D341Med (cell line): ENCODE measurements at places on chromosomes 4 and X.

DNA sequence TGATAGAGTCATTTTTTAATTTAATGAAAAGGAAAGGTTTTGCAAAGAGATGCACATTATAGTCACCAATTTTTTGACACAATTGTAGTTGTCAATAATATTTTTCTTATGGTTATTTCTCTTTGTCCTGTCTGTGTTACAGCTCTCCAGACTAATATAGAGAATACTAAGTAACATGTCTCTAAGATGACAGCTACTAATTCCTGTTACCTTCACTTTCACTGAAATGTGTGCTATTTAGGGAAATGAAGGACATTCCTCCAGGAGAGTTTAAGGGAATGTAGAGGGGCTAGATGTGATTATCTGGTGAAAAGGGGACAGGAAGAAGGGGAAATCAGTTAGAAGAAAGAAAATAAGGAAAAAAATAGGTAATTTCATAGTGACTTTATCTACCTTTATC lies 1.4 kb downstream of the KLHL5 start:
- no peak for DNase-seq

DNA sequence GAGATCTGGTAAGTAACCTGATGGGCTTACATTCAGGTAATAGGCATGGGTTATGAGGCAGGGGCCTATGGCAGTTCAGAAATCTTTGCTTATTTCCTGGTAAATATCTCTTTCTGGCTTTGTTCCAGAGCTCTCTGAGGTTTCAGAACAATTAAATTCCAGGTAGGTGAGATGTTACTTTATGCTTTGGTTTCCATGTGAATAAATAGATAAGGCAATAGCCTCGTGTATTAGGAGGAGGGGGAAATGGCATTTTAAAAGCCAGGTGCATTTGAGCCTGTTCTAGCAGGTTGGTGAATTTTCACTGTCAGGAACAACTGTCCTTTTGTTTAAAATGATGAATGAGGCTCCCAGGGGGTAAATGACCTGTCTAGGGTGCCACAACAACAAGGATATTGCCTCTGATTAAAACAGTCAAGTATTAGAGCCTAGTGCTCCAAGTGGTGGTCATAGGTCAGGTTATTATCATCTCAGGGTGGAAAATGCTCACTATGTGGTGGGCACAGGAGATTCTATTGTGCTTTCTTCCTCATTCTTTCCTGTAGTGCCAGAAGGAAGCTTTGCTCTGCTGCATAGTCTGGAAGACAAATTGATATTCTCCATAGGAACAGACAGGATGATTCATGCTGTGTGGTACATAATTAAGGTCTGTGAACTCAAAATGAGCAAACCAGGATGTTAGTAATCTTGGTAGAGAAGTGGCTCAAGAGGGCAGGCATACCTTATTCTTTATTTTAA lies 296.2 kb downstream of the INPP4B start:
- no peak for DNase-seq

GRCh38 chr4:1601852-1602654 lies 82.1 kb downstream of the FAM53A start:
- no peak for DNase-seq

- no peak for DNase-seq
Measured at GRCh38 chr4:171130256-171130801, 682.9 kb upstream of the GALNTL6 start.

- no peak for DNase-seq
Measured at GRCh38 chrX:31590581-31591114, 518.8 kb upstream of the FTHL17 start.

GRCh38 chrX:45952030-45952429 lies 593.2 kb downstream of the ZNF674 start:
- no peak for DNase-seq

DNA sequence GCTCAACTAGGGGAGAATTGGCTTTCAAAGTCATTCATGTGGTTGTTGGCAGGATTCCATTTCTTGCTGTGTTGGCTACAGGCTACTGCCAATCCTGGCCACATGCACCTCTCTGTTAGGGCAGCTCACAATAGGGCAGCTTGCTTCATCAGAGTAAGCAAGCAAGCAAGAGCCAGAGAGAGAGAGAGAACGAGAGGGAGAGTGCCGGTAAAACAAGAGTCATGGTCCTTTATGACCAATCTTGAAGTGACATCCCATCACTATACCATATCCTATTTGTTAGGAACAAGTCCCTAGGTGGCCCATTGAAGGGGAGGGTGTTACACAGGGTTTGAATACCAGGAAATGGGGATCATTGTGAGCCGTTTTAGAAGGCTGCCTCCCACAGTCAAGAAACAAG lies 33.0 kb upstream of the TLR2 start:
- DNase-seq = no peak

- DNase-seq = no peak
Measured at GRCh38 chrX:26922278-26922677, 540.9 kb downstream of the PPP4R3C start.

DNA sequence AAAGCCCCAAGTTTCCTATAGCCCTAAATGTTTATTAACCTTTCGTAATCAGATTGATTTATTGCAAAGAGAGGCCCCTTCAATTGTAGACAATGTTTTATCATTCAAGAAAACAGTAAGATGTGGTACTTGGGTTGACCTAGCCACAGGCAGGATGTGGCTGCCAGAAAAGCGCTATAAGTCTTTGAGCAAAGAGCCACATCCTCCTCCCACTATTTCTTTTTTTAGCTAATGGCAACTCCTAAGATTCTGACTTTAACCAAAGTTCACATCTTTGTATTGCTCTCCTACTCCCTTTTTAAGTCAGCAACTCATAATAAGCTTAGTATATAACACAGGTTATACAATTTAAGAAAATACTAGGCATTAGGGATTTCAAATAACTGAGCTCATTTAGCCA lies 70.7 kb upstream of the PPP3CA start:
- no peak for DNase-seq

DNA sequence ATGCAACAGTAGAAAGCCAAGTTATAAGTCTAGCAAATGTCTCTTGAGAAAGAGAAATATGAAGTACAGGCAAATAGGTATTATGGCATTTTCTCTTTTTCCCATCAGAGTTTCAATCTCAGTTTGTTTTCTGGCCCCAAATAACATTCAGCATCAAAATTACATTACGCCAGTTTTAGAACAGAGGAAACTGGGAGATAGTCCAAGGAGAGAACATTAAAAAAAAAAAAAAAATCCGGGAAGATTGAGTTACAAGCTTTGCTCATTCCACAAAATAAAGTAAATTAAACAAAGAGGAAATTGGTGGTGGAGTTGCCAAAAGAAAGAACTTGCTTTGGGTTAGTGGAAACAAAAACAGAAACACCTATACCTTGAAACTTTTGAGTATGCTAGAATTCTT lies 50.4 kb upstream of the IL13RA2 start:
- DNase-seq = no peak

GRCh38 chr4:97038146-97038516 lies 1105.1 kb downstream of the STPG2 start:
- no peak for DNase-seq

- DNase-seq = no peak
Measured at GRCh38 chrX:44970709-44971108, 97.7 kb downstream of the KDM6A start.

DNA sequence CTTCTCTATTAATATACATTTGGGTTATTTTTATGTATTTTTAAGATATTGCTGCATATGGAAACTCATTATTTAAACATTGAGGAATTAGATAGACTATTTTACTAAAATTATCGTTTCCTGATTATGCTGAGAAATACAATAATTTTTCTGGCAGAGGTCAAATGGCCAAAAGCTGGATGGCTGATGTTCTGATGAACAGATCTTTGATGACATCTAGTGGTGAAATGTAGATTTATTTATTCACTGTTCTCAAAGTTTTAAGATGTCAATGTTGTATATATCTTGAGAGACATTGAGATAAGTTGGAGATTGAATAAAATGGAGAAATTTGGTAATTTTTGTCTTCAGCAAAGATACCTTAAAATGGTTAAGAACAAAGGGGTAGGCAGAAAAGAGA lies 96.2 kb downstream of the UGT8 start:
- peak; percentile 20 for DNase-seq

DNA sequence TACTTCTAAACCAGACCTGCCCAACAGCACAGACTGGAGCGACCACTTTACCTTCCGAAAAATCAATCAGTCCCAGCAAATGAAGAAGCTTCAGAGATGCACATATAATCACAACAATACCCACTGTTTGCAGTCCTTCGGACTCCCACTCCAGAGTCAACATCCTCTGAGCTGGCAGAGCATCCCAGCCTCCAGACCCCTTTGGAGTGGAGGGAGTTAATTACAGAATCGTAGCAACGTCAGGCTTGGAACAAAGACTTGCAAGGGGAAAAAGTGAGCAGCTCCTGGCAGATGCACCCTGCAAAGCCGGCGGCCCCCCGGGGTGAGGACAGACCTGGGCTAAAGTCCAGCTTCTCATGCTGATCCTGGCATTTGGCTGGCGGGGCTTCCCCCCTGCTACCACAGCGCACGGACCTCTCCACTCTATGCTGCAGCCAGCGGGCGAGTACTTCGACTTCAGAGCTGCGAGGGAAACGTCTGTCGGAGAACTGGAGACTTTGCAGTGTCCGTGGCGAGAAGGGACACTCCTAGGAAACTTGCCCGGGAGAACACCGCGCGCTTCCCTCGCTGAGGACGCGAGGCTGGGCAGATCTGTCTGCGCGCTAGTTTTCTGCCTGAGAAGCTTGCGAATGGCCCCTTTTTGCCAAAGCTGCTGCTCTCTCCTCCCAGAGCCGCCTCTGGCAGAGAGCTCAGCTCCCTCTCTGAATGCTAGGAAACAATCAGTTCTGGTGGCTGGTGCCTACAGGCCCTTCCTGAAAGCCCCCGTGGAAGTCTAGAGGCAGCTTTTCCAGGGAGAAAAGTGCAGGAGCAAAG lies 283.7 kb downstream of the PACRGL start:
- peak; percentile 20 for DNase-seq

GRCh38 chrX:105495376-105495775 lies 274.9 kb upstream of the TEX13A start:
- no peak for DNase-seq

DNA sequence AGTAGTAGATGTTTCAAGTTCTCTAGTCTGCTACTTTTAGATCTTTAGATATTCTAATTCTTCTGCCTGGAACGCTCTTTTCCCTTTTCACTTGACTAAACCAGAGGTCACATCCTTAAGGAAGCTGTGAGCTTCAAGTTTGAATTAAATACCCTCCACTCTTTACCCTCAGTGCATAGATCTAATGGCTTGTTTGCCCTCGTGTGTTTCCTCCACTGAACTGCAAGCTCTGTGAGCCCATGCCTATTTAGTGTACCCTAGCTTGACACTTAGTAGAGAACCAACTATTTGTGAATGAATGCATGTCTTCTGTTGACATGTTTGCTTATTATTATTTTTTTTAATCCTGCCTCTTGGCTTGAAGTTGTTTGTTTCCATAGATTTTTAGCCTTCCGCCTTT lies 138.3 kb downstream of the PDE5A start:
- DNase-seq = peak; percentile 50

GRCh38 chr4:32249040-32249439 lies 1528.9 kb downstream of the PCDH7 start:
- DNase-seq = no peak

GRCh38 chrX:30340753-30341152 lies 31.6 kb upstream of the NR0B1 start:
- DNase-seq = no peak
